Lung (tissue), 17 donors: ENCODE measurements at places on chromosomes 2 and 18. TPM values are rescaled to one million over a fixed set of nuclear protein-coding genes. Genes with fewer than 3 reads are reported as not detected.

- no peak for DNase-seq
These were observed 4.5 kb upstream of the IL18RAP start for GRCh38 chr2:102418421-102418961.

- peak; percentile 47 for DNase-seq
These were observed 102.9 kb upstream of the SLC8A1 start for GRCh38 chr2:40554665-40555294.

GRCh38 chr2:70005216-70005615 is 43.8 kb upstream of the ASPRV1 start:
- no peak for DNase-seq

DNA sequence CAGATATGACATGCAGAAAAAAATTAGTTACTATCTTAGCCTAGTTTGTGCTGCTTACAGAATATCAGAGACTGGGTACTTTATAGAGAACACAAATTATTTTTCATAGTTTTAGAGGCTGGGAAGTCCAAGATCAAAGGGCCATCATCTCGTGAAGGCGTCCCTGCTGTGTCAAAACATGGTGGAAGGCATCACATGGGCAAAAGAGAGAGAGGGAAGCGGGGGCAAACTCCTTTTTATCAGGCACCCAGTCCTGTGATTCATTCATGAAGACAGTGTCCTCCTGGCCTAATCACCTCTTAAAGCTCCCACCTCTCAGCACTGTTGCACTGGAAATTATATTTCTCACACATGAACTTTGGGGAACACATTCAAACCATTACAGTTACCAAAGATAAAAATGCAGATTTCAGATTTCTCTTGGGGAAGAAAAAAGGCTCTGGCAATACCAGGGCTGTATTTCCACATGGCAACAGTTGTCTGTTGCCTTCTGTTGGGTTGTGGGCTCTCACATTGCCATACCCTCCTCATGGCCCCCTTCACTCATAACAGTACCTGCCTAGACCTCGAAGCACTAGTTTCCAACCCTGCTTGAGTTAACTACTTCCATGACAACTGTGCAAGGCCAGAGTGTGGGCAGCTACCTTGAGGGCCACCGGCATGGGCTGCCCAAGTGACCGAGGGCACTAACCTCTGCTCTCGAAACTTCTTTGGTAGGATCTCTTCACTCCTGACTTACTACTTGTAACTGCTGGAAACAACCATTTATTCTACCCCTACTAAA is 2.7 kb upstream of the ACTR3 start:
- DNase-seq, result no peak

DNA sequence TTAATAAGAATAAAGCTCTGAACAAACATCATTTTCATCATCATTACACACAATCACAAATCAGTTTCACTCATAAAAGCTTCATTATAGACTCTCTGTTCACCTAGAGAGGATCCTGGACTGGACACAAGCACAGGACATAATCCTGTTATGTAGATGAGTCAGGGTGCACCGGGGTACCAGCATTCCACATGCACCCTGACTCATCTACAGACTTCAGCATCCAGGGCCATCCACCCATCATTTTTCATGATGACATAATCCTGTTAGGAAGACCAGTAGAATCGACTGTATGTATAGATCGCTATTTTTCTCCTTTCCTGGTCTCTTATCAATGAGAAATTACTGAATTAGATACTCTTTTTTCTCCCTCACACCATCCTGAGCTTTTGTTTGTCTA is 73.7 kb upstream of the PIK3C3 start:
- no peak for DNase-seq

DNA sequence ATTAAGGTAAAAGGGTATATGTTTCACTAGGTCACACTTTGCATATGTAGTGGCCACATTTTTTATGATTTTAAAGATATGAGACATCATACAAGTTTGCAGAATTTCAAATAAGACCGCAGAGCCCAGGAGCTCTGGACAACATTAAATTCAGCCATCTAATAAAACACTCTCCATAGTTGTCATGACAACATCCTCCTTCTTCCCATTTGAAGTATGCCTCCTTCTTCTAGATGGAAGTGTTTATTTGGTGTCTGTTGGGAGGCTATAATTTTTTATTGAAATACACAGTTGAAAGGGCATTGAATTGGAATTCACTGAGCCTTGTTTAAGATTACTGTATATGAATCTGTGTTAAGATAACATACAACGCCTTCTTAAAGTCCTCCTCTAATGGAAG is 467.3 kb downstream of the CMPK2 start:
- DNase-seq, result no peak

DNA sequence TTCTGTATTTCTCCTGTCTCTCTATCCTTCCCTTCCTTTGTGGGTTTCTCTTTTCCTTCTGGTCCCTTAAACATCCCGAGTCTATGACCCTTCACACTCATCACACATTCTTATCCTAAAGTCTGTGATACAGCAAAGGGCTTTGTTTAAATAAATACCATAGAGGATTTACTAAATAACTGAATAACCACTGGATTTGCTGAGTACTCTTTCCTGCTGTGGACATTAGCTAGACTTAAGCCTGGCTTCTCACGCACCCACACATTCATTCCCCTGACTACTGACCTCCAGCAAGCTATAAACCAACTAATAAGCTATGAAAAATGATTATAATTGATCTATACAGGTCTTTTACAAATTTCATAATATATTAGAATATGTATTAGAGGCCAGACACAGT is 76.6 kb downstream of the COL4A3 start:
- no peak for DNase-seq

DNA sequence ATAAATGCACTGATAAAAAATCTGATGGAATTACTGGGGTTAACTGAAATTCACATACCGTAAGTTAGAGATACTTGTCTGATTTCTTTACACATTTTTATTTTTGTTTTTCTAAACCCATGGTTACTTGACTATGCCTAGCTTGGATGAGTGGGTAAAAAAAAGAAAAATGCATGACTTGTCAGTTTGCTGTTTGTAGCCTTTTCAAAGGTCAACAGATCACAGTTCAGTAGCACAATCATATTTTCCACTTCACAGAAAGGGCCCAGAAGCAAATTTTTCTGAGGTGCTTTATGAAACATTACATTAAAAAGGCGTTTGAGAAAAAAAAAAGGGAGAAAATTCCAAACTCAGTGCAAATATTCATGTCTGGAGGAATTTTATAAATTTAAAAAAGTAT is 16.4 kb downstream of the SLC16A14 start:
- DNase-seq, result no peak

DNA sequence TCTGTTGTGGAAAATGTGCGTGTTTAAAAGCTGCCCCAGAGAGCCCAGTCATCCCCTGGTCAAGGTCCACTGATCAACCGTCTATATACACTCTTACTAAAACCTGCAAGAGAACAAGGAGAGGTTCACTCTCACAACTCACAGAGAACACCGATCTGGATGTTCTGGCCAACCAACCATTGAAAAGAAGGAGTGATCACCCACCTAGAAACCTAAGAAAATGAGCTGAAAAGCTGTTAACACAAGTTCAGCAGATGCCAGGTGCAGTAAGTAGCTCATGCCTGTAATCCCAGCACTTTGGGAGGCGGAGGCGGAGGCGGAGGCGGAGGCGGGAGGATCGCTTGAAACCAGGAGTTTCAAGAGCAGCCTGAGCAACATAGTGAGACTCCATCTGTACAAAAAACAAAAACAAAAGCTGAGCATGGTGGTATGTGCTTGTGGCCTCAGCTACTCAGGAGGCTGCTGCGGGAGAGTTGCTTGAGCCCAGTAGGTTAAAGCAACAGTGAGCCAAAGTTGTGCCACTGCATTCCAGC is 14.5 kb downstream of the ATG16L1 start:
- DNase-seq, result no peak

GRCh38 chr2:238170386-238171071 is 11.8 kb downstream of the ERFE start:
- DNase-seq, result no peak

DNA sequence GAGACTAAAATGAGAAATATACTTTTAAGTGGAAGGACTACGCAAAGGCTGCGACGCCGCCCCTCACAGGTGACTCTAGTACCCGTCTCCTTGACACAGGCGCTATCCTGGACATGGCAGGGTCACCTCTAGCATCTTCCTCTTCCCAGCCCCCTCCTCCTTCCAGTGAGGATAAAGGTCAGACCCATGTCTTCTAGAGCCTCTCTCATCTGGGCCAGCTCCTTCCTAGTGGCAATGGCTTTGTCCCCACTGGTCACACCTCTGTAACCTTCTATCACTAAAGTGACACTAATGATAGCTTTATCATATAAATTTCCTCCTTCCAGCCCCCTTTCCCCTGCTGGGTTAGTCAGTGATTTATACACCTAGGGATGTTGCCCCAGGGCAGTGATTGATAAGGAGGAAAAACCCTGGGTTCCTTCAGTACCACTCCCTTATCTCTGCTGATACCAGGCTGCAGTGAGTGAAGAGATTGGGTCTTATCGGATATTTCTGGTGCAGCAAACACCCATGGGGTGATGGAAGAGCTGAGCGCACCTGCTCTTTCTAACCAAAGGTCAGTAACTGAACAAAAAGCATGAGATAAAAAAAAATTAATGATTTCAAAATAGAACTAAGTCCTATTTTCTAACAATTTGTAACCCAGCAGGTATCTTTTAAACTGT is 62.0 kb upstream of the FZD5 start:
- DNase-seq, result no peak

- DNase-seq, result no peak
These were observed 139.9 kb upstream of the DOCK10 start for GRCh38 chr2:225182126-225182525.

DNA sequence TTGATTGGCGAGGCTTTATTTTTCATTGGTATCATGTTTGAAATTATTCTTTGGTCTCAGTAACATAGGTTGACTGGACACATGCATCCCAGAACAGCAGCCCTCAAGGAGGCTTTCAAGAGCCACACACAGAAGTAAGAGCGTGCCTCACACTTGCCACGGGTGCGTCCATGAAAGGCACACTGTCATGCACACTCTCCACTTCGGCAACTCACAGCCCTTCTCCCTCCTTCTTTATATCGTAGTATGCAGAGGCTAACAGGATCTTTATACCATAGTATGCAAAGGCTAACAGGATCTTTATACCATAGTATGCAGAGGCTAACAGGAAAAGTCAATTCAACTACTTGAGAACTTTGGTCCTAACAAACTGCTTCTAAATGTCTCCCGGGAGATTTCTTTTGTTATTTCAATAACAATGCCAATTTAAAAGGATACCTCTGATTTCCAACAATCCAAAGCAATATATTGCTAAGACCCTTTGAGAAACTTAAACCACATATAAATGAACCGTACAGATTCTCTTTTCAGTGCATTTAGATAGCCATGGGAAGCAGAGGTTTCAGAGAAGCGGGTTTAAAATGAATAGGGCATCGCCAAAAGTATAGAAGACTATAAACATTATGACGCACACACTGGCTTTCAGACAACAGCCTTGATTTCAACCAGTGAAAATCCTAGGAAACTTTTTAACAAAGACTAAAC is 26.5 kb upstream of the ZNF516 start:
- no peak for DNase-seq

DNA sequence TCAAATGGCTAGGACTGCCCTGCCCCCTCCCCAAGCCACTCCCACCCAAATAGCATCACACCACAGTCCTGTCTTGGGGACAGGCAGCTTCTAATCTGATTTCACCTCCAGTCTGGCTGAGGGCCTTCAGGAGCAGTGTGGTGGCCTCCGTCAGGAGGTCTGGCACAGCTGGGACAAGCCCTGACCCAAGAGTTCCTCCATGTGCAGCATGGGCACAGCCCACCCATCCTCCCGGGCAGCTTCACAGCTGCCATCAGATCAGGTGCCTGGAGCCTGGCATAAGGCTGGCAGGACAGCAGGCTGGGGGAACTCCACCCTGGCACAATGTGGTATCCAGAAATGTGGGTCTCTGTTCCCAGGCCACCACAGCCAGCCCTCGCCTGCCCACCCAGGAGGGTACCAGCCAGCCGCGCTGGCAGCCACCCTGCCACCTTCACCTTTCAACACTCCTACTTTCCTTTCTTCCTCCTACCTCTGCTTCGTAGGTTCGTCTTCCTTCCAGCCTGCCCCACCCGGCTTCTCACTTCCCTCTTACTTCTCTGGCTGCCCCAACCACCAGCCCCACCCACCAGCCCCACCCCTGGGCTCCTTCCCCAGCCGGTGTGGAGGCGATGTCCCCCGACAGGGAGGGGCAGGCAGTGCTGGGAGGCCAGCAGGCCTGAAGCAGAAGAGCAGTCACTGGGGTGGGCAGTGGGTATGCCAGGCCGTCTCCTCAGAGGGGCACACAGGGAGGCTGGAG is at the start of gene CAPG:
CAPG (minus strand) TSS at position 522 of the 739 bp plus-strand sequence. CDS start 8,221 bp downstream, outside the sequence.
- no peak for DNase-seq

GRCh38 chr2:241910604-241911520 is 41.3 kb downstream of the RTP5 start:
- DNase-seq, result no peak

DNA sequence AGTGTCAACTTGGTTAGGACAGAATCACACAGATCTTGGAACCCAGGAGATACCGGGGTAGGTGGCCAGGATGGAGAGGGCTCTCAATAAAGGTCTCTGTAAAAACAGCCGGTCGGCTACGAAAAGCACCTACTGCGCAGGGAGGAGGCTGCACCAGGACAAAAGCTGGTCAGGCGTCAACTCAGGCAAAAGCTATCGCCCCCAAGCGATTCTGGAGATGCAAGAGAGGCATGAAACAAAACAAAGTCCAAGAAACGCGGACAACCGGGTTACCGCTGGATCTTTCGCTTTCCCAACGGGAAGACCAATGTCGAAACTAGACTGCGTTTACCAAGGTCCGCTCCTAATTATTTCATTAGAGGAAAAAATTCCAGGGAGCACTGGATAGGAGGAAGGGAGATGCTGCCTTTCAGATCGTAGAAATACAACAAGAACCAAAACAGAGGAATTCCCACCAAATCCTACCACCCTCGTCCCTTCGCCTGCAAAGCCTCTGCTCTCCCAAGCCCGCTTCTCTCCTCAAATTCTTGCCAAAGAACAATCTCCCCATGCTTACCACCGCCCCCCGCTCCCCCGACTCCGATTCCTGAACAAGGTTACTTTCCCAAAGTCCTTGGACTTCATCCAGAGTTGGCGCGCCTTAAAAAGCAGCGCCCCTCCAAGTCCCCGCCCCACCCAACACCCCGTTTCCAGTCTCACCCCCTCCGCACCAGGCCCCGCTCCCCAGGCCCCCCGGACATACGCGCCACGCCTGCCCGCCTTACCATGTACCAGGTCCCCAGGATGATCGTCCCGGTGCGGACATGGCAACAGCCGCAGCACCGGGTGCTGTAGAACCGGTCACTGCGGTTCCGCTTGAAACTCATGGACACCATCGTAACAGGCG is 539 bp downstream of the LAPTM4A start:
- DNase-seq, result peak; percentile 87

GRCh38 chr2:142724186-142724585 is 153.3 kb upstream of the KYNU start:
- DNase-seq, result no peak

RELCH gene
- 69.2 TPM for total RNA-seq

GALNT3 gene
- 26.6 TPM for total RNA-seq

SNTG2 gene
- total RNA-seq, result 1.6 TPM

ST3GAL5 gene
- total RNA-seq, result 71.1 TPM

ZSWIM2 gene
- not detected for total RNA-seq

COLEC11 gene
- 0.71 TPM for total RNA-seq

OR6B2 gene
- not detected for total RNA-seq

TMEM17 gene
- total RNA-seq, result 3.9 TPM

GLI2 gene
- 9.2 TPM for total RNA-seq

OSR1 gene
- total RNA-seq, result 36.2 TPM

RSAD2 gene
- 11.5 TPM for total RNA-seq

SPDYA gene
- total RNA-seq, result 1.1 TPM

UGP2 gene
- 139 TPM for total RNA-seq

CYP27C1 gene
- total RNA-seq, result 2.9 TPM

SP140 gene
- total RNA-seq, result 6.7 TPM

PARD3B gene
- 38.7 TPM for total RNA-seq

LRP2 gene
- total RNA-seq, result 39.5 TPM
